Smooth muscle cell of the brain vasculature (primary cell): ENCODE measurements at places on chromosomes 11 and 22.

- no peak for DNase-seq
Measured at GRCh38 chr22:17552737-17553136, 10.6 kb upstream of the SLC25A18 start.

- DNase-seq, result no peak
Measured at GRCh38 chr11:126899961-126900748, 100.4 kb downstream of the KIRREL3 start.

DNA sequence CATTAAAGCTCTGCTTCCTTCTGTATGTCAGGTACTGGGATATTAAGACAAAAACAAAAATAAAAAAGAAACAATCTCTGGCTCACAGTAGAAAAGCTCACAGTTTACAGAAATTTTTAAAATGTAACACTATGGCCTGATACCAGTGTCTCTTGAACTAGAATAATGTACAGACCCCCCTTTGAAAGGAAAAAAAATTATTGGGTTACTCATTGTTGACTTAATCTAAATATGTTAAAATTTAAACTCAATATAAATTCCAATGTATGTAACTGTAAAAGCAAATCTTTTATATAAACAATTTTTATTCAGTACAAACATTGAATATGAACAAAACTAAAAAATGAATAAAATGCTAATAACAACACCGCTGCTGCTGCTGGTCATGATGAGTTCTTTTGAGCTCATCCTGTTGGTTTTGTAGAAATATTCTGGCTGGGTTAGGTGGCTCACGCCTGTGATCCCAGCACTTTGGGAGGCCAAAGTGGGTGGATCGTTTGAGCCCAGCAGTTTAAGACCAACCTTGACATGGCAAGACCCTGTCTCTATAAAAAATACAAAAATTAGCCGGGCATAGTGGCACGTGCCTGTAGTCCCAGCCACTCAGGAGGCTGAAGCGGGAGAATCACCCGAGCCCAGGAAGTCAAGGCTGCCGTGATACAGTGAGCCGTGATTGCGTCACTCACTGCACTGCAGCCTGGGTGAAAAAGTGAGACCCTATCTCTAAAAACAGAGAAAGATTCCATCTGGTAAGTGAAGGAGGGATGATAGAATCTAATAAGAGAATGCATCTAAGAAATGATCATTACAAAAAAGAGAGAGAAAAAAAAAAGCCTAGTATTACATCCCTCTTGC, 11.8 kb upstream of the KCNE3 start:
- DNase-seq, result no peak

DNA sequence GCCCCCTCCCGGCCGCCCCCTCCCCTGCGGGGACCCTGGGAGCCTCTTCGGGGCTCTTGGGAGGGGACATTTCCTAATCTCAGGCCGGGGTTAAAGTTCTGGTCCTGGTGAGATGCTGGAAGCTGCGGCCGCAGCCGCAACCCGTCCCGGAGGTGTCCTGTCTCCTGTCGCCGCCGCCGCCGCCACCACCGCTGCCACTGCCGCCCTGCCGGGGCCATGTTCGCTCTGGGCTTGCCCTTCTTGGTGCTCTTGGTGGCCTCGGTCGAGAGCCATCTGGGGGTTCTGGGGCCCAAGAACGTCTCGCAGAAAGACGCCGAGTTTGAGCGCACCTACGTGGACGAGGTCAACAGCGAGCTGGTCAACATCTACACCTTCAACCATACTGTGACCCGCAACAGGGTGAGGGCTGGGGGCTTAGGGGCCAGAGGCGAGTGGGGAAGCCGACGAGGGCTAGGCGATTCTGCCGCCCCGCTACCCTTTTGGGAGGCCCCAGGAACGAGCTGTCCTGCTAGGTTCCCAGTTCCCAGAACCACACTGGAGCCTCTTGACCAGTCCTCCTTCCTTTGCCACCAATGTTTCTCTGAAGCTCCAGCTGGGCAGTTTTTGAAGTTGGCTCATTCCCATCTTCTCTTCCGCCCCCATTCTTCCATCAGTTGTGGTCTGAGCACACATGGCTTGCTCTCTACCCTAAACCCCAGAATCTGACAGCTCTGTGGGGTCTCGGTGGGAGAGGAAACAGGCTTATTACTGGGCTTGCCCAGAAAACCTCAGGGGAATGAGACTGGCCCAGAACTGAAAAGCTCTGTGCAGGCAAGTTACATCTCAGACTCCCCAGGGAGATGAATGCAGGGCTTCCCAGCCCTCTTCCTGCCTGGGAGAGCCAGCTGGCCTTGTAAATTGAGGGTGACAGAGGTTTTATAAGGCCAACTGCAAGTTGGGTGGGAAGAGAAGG, 781 bp downstream of the SIDT2 start:
- no peak for DNase-seq

DNA sequence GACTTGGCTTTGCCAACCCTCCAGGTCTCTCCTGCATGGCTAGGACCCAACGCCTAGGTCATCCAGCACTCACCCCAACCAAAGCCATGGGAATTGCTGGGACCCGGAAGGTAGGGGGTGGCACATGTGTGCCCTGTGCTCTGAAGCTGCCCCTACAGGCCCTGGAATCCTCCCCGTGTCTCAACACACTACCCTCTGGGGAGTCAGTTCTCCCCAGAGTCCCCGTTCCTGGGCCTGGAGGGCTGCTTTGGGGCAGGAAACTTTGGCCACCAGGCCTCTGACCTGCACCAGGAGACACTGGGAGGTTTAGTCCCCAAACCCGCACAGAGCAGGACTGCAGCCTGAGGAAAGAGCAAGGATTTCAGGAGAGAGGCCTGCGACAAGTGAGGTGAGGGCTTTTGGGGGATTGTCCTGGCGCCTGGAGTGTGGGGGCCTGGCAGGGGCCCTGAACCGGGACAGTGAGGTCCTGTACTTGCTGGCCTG, 495 bp upstream of the IFITM1 start:
- no peak for DNase-seq

DNA sequence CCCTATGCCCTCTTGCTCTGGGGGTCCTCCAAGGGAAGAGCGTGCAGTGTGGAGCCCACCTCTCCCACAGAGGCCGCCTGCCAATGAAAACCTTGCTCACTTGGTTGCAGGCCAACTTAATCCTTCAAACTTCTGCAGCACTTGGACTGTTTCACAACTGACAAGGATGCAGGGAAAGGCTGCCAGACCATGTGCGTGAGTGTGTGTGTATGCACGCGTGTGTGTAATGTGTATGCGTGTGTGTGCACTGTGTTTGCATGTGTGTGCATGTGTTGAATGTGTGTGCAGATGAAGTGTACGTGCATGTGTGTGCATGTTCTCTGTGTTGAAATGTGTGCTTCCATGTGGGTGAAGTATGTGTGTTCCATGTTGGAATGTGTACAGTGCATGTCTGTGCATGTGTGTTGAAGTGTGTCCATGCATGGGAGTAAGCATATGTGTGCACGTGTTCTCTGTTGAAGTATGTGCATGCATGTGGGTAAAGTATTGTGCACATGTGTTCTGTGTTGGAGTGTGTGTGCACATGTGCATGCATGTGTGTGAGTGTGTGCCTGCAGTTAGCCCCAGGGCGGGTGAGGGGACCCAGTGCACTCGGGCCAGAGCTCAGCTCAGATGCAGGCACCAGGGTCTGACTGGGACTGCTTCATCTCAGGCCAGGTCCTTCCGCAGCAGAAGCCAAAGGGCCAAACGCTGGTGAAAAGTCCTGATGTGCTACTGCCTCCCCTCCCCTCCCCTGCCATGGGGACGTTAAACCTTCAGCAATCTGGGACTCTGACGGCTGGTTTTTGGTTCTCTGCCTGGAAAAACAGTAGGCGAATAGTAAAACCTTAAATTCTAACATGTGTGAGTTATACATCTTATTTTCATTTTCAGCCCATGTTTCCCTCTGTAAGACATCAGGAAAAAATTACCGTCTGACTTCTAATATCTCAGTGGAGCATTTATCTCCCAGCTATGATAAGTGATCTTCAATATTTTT, 72.0 kb downstream of the FLI1 start:
- DNase-seq, result no peak

GRCh38 chr11:118956847-118957469, 860 bp downstream of the UPK2 start:
- no peak for DNase-seq

DNA sequence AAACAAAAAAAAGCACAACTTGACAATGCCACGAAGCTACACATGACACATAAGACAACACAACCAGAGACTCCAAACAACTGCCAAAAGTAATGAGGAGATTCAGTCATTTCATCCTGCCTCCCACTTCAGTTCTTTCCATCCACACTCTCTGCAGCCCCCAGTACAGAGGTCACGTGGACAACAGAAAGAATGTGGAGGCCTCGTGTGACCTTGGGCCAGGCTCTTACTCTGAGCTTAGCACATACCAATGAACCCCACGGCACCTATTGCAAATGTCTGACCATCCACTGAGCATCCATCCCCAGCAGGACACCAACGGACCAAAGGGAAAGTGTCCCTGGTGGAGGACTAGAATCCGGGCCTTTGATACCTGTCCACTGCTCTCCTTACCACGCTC, 12.5 kb downstream of the CBX7 start:
- DNase-seq, result no peak

- DNase-seq, result no peak
Measured at GRCh38 chr22:29484642-29485041, 4.6 kb downstream of the NEFH start.

DNA sequence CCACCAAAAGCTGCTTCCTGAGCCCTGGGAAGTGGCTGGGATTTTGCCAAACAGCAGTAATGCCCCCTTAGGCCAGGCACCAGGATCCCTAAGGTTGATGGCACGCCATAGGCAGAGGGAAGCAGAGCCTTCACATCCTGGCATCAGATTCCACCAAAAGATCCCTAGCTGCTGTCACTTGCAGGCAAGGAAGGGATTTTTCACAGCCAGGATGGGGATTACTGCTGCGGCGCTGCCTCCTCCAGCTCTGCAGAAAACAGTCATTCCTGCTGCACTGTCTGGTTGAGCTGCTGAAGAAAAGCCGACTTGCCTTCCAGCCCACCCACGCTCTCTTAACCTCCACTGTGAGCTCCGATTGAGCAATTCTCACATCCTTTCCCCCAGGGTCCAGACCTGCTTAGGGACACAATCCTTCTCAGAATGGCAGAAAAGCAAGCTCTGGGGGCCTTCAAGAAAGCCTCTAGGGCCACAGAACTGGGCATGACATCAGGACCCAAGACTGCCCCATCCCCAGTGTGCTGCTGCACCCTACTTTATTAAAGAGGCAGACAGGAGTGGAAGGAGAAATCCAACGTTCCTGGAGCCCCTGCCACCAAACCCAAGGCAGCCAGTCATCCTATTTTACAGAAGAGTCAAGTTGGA, 19.9 kb downstream of the SYN3 start:
- no peak for DNase-seq

DNA sequence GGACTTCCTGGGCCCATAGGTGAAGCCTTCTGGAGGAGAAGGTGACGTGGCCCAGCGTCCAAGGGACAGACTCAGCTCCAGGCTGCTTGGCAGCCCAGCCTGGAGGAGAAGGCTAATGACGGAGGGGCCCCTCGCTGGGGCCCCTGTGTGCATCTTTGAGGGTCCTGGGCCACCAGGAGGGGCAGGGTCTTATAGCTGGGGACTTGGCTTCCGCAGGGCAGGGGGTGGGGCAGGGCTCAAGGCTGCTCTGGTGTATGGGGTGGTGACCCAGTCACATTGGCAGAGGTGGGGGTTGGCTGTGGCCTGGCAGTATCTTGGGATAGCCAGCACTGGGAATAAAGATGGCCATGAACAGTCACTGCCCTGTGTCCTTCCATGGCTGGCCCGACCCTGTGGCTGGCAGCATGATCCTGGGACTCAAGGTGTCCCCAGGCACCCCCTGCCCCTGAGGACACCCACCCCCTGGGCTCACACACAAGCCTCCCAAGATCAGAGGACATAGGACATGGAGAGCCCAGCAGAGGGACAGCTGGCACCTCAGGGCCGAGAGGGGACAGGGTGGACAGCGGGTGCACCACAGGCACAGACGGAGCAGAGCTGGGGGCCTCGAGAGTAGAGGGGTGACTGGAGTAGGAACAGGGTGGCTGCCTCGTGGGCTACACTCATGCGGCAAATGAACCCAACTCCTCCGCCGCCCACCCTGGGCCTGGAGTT, 10.1 kb downstream of the SIGIRR start:
- no peak for DNase-seq
